Uterus (tissue), 4 donors: ENCODE measurements at places on chromosomes 1 and 21.
A peak's percentile ranks its signal among the peaks of the same experiment; 100 is the strongest.

GRCh38 chr1:162381941-162382750 lies 618 bp downstream of the C1orf226 start:
- DNase-seq: no peak

- peak; percentile 42 for DNase-seq
Measured at GRCh38 chr1:32413507-32414185, 19.4 kb upstream of the BSDC1 start.

DNA sequence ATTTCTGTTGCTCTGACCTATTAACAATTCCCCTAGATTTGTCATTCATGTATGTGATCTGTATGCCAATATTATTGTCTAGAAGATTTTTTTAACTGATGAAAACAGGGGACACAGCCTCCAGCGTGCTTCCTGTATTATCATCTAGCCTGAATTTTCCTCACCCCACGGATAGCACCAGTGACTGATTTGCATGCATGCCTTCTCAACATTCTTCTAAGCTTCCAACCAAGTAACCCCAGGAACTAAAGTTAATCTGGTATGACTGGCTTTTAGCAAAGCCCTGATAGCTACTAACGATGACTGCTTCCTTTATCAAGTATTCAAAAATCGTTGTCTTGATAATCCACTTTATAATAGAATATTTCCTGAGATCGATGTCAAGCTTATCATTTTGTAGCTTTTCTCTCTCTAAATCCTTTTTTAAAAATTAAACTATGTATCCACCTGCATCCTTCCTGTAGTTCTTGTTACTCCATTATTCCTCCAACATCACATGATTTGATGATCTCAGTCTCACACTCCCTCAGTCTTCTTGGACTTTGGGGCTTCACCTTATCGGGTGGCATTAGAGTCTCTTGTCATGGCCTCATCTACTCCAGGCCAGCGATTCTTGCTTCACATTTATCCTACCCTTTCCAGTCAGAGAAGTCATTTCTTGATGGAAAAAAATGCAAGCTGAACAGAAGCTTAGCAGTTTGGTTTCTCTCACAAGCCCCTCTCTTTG lies 19.0 kb downstream of the BCAR3 start:
- DNase-seq: no peak

DNA sequence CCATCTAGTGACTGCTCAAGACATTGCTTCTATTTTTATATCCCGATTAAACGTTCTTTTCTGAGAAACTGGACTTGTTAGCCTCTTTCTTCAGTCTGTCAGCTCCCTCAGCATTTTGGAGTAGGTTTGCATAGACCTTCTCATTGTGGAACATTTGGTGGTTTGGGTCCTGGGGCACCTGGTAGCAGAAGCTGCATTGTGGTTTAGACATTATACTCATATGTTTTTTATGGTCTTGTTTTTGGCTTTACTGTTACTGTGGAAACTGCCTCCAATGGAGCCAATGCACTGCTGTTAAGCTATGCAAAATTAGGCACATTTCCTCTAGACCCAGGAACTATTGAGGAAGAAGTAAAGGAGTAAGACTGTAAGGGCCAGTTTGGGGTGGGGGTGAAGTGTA lies 36.7 kb upstream of the LRRC8B start:
- DNase-seq: no peak

GRCh38 chr1:70537788-70538187 lies 126.7 kb downstream of the CTH start:
- DNase-seq: no peak
